ENCODE measurements at places on chromosomes 12 and 14.

- no peak for DNase-seq
These were observed 337 bp downstream of the ZC2HC1C start for GRCh38 chr14:75069811-75070145.

- DNase-seq = no peak
These were observed 235.6 kb upstream of the RPL10L start for GRCh38 chr14:46887144-46887543.

DNA sequence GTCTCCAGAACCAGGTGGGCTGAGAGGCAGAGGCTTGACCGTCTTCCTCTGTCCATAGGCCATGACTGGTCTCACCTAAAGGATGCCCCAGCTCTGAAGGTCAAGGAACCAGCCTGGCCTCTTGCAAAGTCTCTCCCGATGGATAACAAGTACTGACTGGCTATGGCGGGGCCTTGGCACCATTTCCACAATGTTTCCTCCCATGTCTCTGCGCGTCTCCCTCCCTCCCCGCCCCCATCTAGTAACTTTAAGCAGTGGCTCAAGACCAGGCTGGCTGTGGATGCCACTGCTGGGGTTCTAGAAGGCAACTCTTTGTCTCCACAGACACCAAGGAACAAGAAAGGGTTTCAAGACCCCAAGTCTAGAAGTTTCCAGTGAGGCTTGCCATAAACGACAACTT, 275.5 kb downstream of the DPF3 start:
- DNase-seq = no peak

DNA sequence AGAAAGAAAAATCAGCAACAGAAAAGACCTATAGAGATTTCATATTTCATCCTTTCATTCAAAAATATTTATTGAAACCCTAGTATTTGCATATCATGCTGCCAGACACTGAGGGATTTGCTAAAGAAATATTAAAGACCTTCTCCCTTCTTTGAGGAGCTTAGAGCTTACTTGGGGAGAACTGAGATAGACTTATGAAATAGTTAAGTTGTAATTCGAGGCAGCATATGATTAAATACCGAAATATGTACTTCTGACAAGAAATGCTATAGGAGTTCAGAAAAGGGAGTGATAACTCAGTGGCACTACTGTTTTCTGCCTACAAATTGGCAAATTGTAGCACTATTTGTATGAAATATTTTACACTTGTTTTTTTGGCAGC, 59.1 kb downstream of the PLXNC1 start:
- no peak for DNase-seq

GRCh38 chr12:48351022-48351708, 446 bp upstream of the ZNF641 start:
- DNase-seq = peak; percentile 59

GRCh38 chr14:104996483-104996882, 10.9 kb downstream of the CLBA1 start:
- DNase-seq = no peak

DNA sequence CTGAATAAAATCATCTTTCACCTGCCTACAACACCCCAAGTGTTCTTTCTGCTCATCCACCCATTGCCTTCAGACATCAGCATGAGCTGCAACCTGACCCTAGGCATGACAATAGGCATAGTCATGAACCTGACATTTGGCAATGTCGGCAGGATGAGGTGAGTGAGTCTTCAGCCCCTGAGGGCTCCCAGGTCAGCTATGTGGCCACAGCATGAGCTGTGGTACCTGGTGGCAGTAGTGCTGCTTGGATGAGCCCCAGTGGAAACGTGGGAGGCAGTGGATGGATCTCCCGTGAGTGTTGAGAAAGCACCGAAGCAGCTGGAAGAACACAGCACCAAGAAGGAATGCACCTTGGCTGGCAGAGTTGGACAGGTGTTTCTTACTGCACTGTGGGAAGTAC, 334.8 kb upstream of the FAR2 start:
- DNase-seq = no peak

DNA sequence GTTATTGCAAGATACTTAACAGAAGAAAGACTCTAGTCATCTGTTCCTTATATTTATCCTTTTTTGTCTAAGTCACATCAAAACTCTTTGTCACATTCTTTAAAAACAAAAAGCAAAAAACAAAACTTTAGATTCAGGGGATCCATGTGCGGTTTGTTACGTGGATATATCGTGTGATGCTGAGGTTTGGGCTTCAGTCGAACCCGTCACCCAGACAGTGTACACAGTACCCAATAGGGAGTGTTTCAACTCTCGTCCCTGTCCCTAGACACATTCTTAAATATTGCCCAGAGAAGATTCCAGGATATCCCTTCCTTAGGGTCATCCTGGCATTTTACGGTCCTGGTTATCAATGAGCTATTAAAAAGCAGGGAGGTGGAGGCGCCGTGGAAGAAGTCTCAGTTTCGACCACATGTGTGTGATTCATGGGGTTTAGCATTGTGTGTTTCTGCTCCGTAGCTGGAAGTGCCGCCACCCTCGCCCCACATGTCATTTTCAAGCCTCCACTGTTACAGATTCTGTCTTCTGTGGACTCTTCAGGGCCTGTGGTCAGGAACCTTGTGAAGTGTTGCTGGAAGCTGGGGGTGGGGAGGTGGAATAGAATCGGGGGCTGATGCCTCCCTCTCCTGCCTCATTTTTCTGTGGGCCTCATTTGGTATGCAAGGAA, 19.9 kb downstream of the CCND2 start:
- DNase-seq = no peak

GRCh38 chr12:113186033-113186365, 478 bp downstream of the RITA1 start:
- no peak for DNase-seq

GRCh38 chr14:106506881-106507305, 980.5 kb downstream of the TMEM121 start:
- no peak for DNase-seq

GRCh38 chr12:109871668-109872314, 8.6 kb downstream of the GLTP start:
- no peak for DNase-seq

DNA sequence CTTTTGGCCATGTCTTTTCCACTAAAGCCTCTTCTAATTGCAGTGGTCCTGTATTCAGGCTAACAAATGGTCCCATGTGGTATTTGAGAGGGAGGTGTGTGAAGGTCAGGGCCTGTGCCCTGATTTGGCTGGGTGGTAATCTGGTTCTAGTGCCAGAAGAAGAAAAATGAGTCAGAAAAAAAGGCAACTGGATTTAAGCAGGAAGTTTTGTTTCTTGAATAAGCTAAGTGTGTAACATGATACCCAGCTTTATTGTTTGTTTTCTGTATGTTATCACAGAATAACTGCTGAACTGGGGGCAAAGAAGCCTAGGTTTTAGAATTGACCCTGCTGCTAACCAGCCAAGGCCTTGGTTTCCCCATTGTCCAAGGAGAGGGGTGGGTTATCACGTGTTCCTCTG, 134.0 kb downstream of the ANO6 start:
- DNase-seq = no peak

DNA sequence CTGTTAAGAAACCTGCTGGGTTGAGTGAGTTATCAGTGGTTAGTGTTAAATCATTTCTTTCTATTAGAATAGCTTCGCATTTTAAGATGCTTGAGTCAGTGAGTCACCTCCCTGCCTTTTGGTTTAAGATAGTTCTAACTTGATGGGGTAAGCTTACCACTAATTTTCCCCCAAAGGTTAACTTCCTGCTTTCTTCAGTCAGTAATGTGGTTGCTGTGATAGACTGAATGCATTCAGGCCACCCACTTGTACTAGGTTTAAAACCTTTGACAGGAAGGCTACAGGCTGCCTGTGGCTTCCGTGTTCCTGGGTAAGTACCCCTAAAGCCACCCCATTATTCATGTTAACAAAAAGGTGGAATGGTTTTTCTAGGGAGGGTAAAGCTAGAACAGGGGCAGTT, 25.3 kb downstream of the CLEC2A start:
- no peak for DNase-seq

GRCh38 chr12:2084553-2085296, 31.9 kb downstream of the CACNA1C start:
- DNase-seq = peak; percentile 31

GRCh38 chr12:132672116-132672515, 15.0 kb downstream of the POLE start:
- DNase-seq = no peak

- DNase-seq = no peak
These were observed 242.2 kb downstream of the SOX5 start for GRCh38 chr12:23707270-23707669.

DNA sequence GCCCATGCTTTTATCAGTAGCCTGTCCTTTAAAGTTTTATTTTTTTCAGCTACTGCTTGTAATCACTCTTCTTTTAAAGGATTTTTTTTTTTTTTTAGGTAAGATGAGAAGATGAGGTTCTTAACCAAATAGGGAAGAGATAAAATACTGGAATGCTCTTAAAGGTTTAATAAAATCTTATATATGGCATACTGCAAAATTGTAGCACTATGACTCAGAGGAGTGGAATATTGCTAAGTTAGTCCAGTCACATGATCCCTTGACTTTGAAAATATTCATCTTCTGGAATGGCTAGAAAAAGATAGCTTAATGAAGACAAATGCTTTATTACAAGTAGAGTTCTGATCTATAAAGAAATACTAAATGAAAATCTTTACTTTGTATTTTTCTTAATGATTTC, 116.6 kb downstream of the NAV3 start:
- DNase-seq = peak; percentile 70

DNA sequence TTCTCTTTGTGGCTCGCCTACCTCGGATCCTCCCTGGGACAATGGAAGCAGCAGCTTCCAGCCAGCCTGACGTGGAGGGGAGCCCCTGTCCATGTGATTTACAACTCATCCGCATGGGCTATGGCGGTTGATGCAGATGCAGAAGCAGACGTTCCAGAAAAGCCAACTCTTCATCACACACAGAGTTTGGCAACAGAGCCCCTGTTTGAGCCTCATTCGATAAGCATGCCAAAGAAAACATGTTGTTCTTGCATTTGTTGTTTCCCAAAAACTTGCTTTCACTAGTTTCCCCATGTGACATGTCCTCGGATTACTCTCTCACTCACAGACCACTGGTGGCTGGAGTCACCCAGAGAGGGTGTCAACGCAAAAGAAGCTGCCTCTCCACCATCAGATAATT, 16.4 kb upstream of the TC2N start:
- DNase-seq = no peak

DNA sequence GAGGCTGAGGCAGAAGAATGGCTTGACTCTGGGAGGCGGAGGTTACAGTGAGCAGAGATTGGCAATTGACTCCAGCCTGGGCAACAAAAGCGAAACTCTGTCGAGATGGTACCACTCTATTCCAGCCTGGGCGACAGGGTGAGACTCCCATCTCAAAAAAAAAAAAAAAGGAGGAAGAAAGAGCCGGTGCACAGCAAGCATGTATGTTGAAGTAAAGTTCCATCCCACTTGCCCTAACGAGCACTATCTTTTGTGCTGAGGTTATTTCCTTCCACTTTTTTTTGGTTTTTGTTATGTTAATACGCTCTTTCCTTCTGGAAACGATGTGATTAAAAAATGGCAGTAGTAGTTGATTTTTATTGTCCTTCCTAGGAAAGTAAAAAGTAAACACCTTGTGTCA, 19.5 kb upstream of the GOLGA5 start:
- no peak for DNase-seq

GRCh38 chr12:54958048-54958658, 26.4 kb downstream of the TESPA1 start:
- DNase-seq = peak; percentile 31

DNA sequence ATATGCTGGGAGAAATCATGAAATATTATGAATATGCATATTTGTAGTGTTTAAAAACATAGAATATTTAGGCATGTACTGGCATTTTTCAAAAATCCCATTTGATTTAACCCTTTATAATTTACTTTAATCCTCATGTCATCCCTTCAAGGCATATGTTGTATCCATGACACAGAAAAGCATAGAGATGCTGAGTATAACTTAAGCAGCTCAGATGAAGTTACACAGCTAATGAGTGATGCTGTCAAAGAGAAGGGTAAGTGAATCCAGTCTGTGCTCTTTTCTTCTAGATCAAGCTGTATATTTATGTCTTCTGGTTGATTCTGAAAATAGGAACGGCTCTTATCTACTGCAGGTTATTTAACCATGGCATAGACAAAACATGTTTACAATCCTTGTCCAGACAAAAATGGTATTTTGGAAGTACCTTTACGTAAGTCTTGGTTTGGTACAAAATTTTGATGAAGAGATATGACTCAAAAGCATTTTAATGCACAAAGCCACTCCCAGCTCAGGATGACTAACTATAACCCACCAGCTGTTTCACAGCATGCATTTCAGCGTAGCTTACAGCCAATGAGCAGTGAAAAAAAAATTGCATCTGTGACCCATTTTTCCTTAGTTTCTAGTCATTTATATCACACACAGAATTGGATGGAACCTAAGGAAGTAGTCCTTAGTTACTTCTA, 201.7 kb downstream of the STXBP6 start:
- DNase-seq = peak; percentile 4

- no peak for DNase-seq
These were observed 5.0 kb downstream of the STAT6 start for GRCh38 chr12:57106021-57106708.

GRCh38 chr14:99602054-99602787, 1.8 kb downstream of the CCDC85C start:
- DNase-seq = no peak

Data from A172 (cell line).